ENCODE measurements at places on chromosomes 12 and 14.

DNA sequence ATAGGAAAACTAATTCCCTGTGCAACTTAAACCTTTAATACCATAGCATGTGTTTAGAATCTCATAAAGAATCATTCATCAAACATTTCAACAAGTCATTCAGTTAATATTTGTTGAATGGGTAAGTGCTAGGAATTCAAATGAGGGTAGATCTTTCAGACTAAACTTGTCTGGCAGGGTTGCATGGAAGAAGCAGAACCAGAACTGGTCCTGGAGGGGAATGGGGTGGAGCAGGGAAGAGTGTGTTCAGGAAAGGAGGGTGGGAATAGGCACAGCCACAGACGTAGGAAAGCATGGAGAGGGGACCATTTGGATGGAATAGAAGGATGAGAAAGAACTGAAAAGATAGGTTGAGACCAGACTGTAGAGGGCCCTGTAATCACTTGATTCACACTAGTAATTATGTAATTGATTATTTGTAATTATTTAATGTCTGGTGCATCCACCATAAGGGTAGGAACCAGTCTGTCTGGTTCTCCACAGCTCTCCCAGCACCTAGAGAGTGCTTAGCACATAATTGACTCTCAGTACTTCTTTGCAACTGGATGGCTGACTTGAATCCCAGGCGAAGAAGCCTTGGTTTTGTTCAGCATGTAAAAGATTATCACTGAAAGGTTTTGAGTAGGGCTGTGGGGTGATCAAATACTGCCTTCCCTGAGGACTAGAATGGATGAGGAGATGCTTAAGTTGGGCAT, 3.0 kb upstream of the MAP3K9 start:
- no peak for DNase-seq

- no peak for DNase-seq
Observed at GRCh38 chr14:34536951-34537676, 2.4 kb downstream of the EAPP start.

GRCh38 chr12:98595243-98595988, 1.9 kb downstream of the SLC25A3 start:
- no peak for DNase-seq

GRCh38 chr12:74900232-74900631, 309.4 kb downstream of the KCNC2 start:
- DNase-seq, result no peak

DNA sequence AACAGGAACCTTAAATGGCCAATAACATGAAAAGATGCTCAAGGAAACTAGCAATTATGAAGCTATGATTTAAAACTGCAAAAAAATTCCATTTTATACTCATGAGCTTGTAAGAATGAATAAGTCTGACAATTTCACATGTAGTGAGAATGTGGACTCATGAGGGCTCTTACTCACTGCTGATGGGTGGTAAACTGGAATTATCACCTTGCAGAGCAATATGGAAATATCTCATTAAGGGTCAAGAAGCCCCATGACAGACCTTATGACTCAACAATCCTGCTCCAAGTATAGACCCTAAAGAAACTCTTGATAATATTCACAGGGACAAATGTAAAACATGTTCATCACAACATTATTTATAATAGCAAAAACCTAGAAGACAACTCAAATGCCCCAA, 23.5 kb upstream of the SMAGP start:
- no peak for DNase-seq

- DNase-seq, result no peak
Observed at GRCh38 chr12:8644345-8645248, 18.0 kb downstream of the MFAP5 start.

DNA sequence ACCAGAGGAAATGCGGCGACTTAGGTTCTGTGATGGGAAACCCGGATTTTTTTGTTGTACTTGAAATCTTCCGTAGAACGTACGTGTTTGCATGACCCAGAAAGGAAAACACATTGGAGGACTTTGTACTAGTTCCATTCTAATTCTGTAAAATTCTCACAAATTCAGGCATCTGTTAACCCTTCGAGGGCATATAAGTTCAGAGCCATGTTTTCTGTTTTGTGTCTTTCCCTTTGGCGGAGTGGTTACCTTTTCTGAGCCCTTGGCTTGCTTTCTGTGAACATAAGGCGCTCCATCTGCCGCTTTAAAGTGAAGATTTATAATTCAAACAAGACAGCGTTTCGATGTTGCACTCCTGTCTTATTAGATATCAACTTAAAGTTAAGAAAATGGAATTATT, 34.2 kb downstream of the BICD1 start:
- no peak for DNase-seq

DNA sequence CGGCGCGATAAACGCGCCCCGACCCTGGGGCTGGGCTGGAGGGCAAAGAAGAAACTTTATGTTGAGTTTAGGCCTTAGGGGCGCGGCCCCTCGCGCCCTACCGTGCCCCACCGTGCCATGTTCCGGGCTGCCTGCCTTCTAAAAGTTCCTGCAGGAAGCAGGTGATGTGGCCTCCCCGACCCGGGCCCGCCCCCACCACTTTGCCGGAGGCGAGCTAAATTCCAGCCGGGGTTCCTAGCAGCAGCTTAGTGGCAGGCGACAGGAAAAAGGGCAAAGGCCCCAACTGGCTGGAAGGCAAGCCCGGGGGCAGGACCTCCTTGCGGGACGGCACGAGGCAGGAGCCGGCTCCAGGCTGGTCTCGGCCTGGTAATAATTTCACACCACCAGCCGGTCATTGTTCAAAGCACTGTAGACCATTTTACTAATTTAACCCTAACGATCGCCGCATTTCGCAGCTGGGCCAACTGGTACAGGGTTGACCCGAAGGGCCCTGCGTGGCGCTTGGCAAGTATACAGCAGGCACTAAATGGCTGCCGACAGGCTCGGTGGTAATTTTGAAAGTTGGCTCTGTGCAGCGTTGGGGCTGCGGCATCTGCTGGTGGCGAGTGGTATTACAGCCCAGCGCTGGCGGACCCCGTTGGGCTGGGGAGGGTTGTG, 895 bp upstream of the CCDC88C start:
- peak; percentile 54 for DNase-seq

All from activated CD4-positive, CD25-positive, alpha-beta regulatory T cell (primary cell).